SK-N-SH treated with all-trans-retinoic acid at 6 μM for 48 hours (cell line): ENCODE measurements at places on chromosomes 13 and 19.

- ATAC-seq = no peak
Measured at GRCh38 chr19:28396287-28396831, 816.6 kb downstream of the UQCRFS1 start.

DNA sequence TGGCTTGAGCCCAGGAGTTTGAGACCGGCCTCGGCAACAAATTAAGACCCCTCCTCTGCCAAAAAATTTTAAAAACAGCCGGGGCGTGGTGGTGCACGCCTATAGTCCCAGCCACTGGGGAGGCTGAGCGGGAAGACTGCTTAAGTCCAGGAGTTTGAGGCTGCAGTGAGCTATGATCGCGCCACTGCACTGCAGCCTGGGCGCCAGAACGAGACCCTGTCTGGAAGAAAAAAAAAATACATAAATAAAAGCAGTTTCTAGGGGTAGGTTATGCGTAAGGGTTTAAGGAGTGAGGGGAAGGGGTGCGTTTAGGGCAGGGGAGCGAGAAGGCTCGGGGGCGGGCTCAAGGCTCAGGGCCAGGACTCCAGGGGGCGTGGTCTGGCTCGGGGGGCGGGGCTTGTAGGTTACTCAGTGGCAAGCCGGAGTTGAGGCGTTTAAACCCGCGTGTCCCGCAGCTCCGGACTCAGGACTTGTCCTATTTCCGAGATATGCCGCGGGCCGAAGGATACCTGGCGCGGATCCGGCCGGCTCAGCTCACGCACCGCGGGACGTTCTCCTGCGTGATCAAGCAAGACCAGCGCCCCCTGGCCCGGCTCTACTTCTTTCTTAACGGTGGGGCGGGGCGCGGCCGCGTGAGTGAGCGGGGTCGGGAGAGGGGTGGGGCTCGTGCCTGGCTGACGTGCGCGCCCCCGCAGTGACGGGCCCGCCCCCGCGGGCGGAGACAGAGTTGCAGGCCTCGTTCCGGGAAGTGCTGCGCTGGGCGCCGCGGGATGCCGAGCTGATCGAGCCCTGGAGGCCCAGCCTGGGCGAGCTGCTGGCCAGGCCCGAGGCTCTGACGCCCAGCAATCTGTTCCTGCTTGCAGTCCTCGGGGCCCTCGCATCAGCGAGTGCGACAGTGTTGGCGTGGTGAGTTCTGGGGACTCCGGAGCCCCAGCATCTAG lies 10.7 kb downstream of the SPACA6 start:
- peak; percentile 90 for ATAC-seq

DNA sequence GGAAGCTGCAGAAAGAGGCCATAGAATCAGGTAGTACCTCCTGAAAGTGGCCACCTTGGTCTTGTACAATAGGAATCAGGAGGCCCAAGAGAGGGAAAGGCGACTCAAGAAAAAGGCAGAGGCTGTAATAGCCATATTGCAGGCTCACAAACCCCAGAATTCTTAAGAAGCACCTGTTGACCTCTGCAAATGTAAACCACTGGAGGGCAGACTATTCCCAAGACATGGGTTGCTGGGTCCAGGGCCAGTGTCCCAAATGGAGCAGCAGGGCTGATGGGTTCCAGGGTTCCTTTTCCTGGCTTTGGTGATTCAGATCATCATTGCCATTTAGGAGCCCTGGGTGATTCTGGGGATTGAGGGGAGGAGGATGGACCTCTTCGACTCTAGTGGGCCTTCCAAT lies 167.6 kb downstream of the B3GLCT start:
- ATAC-seq = no peak

GRCh38 chr19:6473647-6474046 lies 7.9 kb downstream of the DENND1C start:
- ATAC-seq = no peak

- ATAC-seq = peak; percentile 98
Measured at GRCh38 chr19:8423817-8424223, 10.7 kb downstream of the MARCHF2 start.

GRCh38 chr13:98456413-98456845 lies 120.5 kb downstream of the STK24 start:
- no peak for ATAC-seq

GRCh38 chr19:38836159-38836982 lies 4.8 kb upstream of the ECH1 start:
- no peak for ATAC-seq

- no peak for ATAC-seq
Measured at GRCh38 chr13:70835371-70835770, 727.1 kb upstream of the KLHL1 start.

DNA sequence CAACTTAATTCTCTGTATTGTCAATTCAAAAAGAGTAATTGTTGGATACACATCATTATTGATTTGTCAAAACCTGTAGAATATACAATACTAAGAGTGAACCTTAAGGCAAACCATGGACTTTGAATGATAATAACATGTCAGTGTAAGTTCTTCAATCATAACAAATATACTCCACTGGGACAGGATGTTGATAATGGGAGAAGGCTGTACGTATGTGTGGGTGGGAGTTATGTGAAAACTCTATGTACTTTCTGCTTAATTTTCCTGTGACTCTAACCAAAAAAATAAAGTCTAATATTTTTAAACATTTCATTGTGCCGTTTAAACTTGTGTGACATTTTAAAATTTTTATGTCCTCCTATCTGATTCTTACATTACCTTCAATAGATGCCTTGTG lies 526.7 kb downstream of the SUCLA2 start:
- no peak for ATAC-seq

GRCh38 chr13:63323441-63323840 lies 1907.8 kb upstream of the PCDH20 start:
- ATAC-seq = no peak

DNA sequence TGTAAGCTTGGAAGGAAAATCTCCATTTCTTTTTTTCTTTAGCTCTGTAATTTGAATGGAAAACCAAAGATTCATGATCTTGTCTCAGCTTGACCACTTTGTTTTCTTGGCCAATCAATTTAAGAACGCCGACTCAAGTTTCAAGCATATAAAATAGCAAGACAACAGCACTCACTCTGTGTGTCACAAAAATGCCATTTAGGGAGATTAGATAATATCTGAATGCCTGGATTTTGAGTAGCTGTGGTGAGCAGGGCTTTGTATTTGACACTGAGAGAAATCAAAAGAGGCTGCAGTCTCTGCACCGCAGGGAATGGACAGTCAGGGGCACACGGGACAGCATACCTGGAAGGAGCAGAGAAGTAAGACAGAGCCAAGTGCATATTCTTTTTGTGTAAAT lies 209.5 kb upstream of the SLC10A2 start:
- ATAC-seq = no peak

- ATAC-seq = no peak
Measured at GRCh38 chr13:74215420-74215819, 81.2 kb upstream of the KLF12 start.

- ATAC-seq = no peak
Measured at GRCh38 chr19:29871143-29871542, 59.4 kb downstream of the CCNE1 start.

GRCh38 chr19:39262496-39262895 lies 5.7 kb upstream of the IFNL2 start:
- ATAC-seq = no peak

DNA sequence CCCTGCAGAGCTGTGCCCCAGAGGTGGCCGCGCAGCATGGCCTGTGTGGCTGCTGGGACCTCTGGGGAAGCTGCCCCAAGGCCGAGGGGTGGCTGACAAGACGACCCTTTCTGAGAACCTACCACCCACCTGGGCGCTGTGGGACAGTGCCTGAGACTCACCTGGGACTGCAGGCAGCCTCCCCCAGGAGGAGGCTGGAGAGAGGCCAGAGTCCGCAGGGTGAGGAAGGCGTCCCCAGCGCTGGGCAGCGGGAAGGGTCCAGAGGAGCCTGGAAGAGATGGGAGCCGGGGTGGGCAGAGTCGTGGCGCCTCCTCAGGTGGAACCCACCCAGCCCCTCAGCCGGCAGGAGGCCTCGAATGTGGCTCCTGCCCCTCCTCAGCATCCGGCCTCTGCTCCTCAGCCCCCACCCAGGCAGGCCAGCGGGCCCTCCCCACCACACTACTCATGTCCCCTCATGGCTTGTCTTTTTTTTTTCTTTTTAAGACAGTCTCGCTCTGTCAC lies 25.3 kb downstream of the CILP2 start:
- ATAC-seq = no peak

GRCh38 chr13:46165485-46166223 lies 16.3 kb downstream of the LCP1 start:
- ATAC-seq = no peak

- ATAC-seq = no peak
Measured at GRCh38 chr19:54489766-54490165, 12.9 kb upstream of the LAIR2 start.

GRCh38 chr19:7560255-7560654 lies 24.7 kb downstream of the PNPLA6 start:
- ATAC-seq = no peak

DNA sequence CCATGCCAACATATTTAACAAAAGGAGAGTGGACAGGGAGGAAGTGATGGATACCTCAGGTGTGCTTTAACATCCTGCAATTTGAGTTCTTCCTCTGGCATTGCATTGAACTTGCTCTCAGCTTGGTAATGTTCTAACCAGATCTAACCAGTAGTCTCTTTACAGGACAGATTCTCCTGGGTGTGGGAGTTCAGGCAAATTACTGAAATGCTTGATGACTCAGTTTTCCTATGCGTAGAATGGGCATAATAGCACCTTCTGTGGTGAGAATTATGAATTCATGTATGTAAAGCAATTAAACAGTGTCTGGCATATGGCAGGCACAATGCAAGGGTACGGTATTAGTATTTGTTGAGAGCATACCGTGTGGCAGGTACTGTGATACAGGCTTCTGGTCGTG lies 3.6 kb downstream of the AKAP11 start:
- no peak for ATAC-seq

GRCh38 chr19:55656988-55657747 lies 2.3 kb downstream of the U2AF2 start:
- no peak for ATAC-seq

DNA sequence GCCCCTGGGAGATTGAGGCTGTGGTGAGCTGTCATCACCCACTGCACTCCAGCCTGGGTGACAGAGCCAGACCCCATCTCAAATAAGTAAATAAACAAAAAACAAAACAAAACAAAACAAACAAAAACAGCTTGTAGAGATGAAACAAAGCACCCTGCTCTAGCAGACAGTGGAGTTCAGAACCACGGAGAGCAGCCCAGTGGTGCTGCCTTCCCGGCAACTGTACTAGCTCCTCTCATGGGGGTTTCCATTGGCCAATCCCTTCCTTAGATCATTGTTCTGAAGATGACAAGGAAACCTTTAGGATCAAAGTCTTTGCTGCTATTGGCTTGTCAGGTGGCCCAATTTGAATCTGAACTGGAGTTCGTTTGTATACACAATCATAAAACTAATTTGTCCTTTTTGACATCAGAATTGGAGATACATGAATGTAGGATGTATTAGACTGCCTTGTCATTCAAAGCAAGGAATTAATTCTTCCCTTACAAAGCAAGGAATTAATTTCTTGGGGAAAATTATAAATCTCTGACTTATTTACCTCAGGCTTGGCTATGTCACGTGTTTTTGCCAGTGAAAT lies 19.7 kb upstream of the SYCN start:
- ATAC-seq = peak; percentile 70

- ATAC-seq = no peak
Measured at GRCh38 chr19:6663236-6664201, 6.4 kb downstream of the TNFSF14 start.

- no peak for ATAC-seq
Measured at GRCh38 chr19:52716522-52716921, 18.3 kb downstream of the ZNF611 start.
